ENCODE measurements at places on chromosomes 3 and 15. TPM values are rescaled to one million over a fixed set of nuclear protein-coding genes. Genes with fewer than 3 reads are reported as not detected.

The GPR156 gene
- total RNA-seq = 0.09 TPM

- H3K36me3 ChIP-seq = no peaks in the 10 kb centered on the region
- peaks cover 20% of the 10 kb centered on the region for H3K4me1 ChIP-seq
- peak overlapping the region; percentile 73 for H3K27ac ChIP-seq
- peak overlapping the region; percentile 55 for H3K4me3 ChIP-seq
These were observed 35.8 kb downstream of the SCG5 start for GRCh38 chr15:32677238-32677750.

GRCh38 chr3:153976891-153977554 lies 144.2 kb upstream of the ARHGEF26 start:
- H3K36me3 ChIP-seq = no peaks in the 10 kb centered on the region
- no peaks in the 10 kb centered on the region for H3K4me1 ChIP-seq
- H3K4me3 ChIP-seq = no peak overlapping the region
- H3K27me3 ChIP-seq = no peaks in the 10 kb centered on the region
- no peak overlapping the region for H3K27ac ChIP-seq
- no peak for DNase-seq

The PIERCE2 gene
- total RNA-seq = 0.23 TPM

- no peaks in the 10 kb centered on the region for H3K36me3 ChIP-seq
- H3K27me3 ChIP-seq = no peaks in the 10 kb centered on the region
- H3K4me1 ChIP-seq = peaks cover 9% of the 10 kb centered on the region
- no peak overlapping the region for H3K4me3 ChIP-seq
- no peak overlapping the region for H3K27ac ChIP-seq
These were observed 66.1 kb downstream of the SLC30A4 start for GRCh38 chr15:45456212-45457106.

GRCh38 chr15:45221967-45222366 lies 30.1 kb upstream of the SLC28A2 start:
- H3K27ac ChIP-seq = no peak overlapping the region
- no peak for DNase-seq
- H3K4me1 ChIP-seq = peaks cover 4% of the 10 kb centered on the region
- no peaks in the 10 kb centered on the region for H3K27me3 ChIP-seq

DNA sequence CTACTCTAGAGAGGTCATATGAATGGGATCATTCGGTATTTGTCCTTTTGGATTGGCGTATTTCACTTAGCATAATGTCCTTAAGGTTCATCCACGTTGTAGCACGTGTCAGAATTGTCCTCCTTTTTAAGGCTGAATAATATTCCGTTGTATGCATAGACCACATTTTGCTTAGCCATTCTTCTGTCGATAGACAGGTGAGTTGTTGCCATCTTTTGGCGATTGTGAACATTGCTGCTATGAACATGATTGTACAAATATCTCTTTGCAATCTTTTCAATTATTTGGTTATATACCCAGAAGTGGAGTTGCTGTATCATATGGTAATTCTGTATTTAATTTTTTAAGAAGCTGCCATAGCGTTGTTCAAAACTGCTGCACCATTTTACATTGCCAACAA lies 52.4 kb upstream of the GOLGA8J start:
- H3K27me3 ChIP-seq = no peaks in the 10 kb centered on the region
- no peak overlapping the region for H3K27ac ChIP-seq
- H3K36me3 ChIP-seq = no peaks in the 10 kb centered on the region
- H3K4me1 ChIP-seq = no peaks in the 10 kb centered on the region

GRCh38 chr3:66597308-66597863 lies 96.6 kb upstream of the LRIG1 start:
- no peak overlapping the region for H3K4me3 ChIP-seq
- H3K27ac ChIP-seq = no peak overlapping the region
- no peak for DNase-seq
- no peaks in the 10 kb centered on the region for H3K36me3 ChIP-seq
- H3K4me1 ChIP-seq = peaks cover 13% of the 10 kb centered on the region

- H3K36me3 ChIP-seq = no peaks in the 10 kb centered on the region
- no peaks in the 10 kb centered on the region for H3K4me1 ChIP-seq
- no peaks in the 10 kb centered on the region for H3K27me3 ChIP-seq
- H3K4me3 ChIP-seq = no peak overlapping the region
These were observed 20.3 kb upstream of the EPB42 start for GRCh38 chr15:43241100-43241499.

GRCh38 chr3:111762537-111762936 lies 96.5 kb upstream of the PHLDB2 start:
- no peak overlapping the region for H3K4me3 ChIP-seq
- no peak for DNase-seq
- peak overlapping the region; percentile 48 for H3K27ac ChIP-seq
- H3K4me1 ChIP-seq = peaks cover 19% of the 10 kb centered on the region
- H3K27me3 ChIP-seq = no peaks in the 10 kb centered on the region
- H3K36me3 ChIP-seq = no peaks in the 10 kb centered on the region

DNA sequence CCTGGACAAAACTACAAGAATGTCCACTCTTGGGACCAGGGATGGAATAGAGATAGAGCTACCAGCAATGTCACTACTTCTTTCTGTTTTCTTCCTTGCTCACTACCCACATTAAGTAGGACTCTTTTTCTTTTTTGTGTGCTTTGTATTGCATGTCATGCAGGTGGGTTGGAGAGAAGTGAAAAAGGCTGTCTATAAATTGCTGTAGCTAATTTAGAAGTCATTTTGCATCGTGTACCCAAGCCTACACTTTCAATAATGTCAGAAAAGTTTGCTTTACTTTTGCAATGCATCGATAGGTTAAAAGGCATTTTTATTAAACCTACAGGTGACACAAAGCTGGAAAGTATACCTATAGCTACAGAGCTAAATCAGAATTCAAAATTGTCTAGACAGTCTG lies 58.9 kb downstream of the GTF2E1 start:
- no peaks in the 10 kb centered on the region for H3K27me3 ChIP-seq
- H3K27ac ChIP-seq = no peak overlapping the region
- H3K36me3 ChIP-seq = no peaks in the 10 kb centered on the region
- H3K4me3 ChIP-seq = no peak overlapping the region
- no peaks in the 10 kb centered on the region for H3K4me1 ChIP-seq

DNA sequence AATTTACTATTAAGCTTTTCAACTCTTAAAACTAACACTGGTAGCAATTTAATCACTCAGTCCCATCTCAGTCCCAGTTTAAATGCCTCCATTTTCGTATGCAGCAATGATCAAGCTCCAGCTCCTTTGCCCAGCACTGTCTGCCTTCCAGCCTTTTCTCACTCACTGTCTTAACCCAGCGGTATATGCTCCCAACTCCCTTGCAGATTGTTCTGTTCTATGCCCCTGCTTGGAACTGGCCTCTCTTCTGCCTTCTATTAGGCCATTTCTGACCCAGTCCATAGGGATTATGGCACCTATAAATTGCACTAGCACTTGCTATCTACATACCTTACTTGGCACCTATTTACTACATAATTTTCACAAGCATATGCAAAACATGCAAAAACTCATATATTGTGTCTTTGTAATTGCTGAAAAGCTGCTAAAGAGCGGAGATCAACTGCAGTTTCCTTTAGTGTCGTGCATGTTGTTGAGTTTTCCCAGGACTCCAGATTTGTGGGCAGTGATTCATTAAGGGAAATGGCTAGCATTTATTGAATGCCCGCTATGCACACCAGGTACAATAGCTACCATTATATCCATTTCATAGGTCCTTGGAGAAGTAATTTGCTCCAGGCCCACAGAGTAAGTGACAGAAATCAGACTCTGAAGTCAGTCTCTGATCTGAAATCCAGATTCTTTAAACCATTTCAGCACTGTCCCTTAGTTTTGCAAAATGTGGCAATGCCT lies 24.4 kb downstream of the CRBN start:
- peaks cover 2% of the 10 kb centered on the region for H3K4me1 ChIP-seq
- H3K27ac ChIP-seq = no peak overlapping the region
- no peaks in the 10 kb centered on the region for H3K27me3 ChIP-seq
- no peak for DNase-seq
- H3K4me3 ChIP-seq = no peak overlapping the region

The MEGF11 gene
- 0.51 TPM for total RNA-seq

The CISH gene
- 4.7 TPM for total RNA-seq

DNA sequence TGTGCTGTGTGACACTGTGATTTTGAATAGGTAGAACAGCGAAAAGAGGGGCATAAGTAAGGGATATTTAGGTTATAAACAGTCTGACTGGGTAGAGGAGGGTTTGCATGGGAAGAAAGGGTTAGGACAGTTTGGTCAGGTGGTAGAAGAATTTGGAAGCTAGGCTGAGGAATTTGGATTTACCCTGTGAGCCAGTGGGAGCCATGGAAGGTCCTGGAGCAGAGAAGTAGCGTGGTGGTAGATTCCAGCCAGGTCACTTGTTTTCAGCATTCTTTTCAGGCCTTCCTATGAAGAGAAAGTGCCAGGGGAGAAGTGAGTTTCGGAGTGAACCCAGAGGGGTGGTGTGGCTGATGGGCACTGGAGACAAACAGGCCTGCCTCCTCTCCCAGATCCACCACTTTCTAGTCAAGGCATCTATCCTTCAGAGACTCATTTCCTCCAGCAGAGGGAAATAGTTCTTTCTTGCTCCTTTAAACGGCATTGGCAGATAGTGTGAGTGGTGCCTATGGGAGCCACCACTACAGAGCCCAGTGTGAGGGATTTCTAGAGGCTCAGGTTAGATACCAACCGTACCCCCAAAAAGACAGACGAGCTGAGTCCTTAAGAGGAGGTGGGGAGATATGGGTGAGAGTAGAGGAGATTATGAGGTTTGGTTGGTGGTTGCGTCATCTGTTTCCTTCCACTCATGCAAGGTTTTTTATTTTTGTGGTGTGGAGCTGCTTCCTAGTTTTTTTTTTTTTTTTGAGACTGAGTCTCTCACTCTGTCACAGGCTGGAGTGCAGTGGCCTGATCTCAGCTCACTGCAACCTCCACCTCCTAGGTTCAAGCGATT lies 21.2 kb downstream of the PXK start:
- H3K27ac ChIP-seq = peak overlapping the region; percentile 29
- no peak overlapping the region for H3K4me3 ChIP-seq

The MUC13 gene
- under 0.01 TPM for total RNA-seq

DNA sequence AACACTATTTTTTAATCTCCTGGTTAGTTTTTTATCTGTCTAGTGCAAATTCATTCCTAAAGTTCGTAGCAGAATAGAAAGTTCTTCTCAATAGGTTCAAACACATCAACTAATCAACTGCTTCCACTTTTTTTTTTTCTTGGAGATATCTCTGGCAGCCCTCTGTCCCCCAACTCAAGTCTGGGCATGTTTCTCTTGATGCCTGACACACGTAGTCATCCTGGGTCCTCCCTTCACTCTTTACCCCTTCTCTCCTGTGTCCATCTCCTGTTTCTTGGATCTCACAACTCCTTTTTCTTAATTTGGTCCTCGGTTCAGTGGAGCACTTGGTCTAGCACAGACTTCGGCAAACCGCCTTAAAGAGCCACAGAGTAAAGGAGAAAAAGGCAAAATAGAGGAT lies 14.4 kb downstream of the TNFAIP8L3 start:
- no peaks in the 10 kb centered on the region for H3K27me3 ChIP-seq
- no peaks in the 10 kb centered on the region for H3K4me1 ChIP-seq
- no peaks in the 10 kb centered on the region for H3K36me3 ChIP-seq
- no peak for DNase-seq

The KBTBD13 gene
- total RNA-seq = not detected

DNA sequence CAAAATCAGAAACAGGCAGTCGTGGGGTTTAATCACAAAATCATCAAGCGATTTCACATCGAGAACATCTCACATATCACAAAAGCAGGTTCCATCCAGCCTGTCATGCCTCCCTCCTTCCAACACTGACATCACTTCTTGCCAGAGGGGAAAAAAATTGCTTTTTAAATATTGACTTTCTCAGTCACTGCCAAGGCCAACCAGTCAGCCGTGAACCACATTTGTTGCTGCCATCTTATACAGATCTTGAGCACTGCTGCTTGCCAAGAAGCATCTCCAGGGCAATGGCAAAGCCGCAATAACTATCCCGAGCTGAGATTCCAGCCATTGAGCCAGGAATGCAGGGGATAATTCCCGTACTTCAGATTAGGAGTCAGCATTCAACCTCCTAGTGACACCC lies 174.6 kb downstream of the ANXA2 start:
- no peaks in the 10 kb centered on the region for H3K36me3 ChIP-seq
- DNase-seq = no peak
- no peak overlapping the region for H3K4me3 ChIP-seq
- H3K4me1 ChIP-seq = no peaks in the 10 kb centered on the region
- no peak overlapping the region for H3K27ac ChIP-seq

DNA sequence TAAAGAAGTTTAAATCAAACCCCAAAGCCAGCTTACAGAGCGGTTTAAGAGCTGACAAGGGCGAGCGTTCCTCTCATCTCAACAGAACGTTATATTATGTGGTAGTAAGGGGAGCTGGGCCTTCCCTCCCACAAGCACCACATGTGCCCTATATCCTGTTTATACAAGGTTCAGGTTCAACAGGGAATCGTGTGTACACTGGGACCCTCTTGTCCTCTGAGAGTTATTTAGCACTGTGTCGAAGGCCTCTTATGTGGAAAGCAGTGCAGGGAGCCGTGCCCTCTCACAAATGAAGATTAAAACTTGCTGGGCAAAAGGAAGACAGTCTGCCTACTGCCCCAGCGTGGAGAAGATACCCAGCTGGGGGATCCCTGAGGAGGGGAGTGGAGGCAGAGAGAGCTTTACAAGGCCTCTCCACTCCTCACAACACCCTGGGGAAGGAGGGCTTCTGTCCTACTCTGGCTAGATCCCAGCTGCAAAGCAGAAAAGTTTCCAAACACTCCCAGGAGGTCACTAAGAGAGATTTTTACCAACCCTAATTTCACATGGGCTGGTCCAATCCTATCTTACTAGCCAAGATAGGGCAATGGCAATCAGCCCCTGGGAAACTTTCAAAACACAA lies 2.9 kb downstream of the TLE3 start:
- no peak overlapping the region for H3K27ac ChIP-seq
- DNase-seq = no peak
- H3K27me3 ChIP-seq = no peaks in the 10 kb centered on the region
- peaks cover 61% of the 10 kb centered on the region for H3K4me1 ChIP-seq
- peak overlapping the region; percentile 76 for H3K4me3 ChIP-seq

- no peak overlapping the region for H3K4me3 ChIP-seq
- no peaks in the 10 kb centered on the region for H3K27me3 ChIP-seq
- H3K4me1 ChIP-seq = peaks cover 32% of the 10 kb centered on the region
These were observed 100.4 kb upstream of the PHLDB2 start for GRCh38 chr3:111758642-111759041.

GRCh38 chr3:120410541-120410940 lies 40.3 kb downstream of the FSTL1 start:
- DNase-seq = no peak
- no peak overlapping the region for H3K4me3 ChIP-seq
- H3K27ac ChIP-seq = no peak overlapping the region
- peaks cover 2% of the 10 kb centered on the region for H3K36me3 ChIP-seq

GRCh38 chr15:74184582-74185091 lies 11.1 kb downstream of the ISLR start:
- no peak overlapping the region for H3K27ac ChIP-seq
- no peaks in the 10 kb centered on the region for H3K4me1 ChIP-seq
- H3K27me3 ChIP-seq = no peaks in the 10 kb centered on the region
- DNase-seq = no peak

The STRC gene
- total RNA-seq = 0.25 TPM

The COL6A5 gene
- 0.09 TPM for total RNA-seq

The TGM4 gene
- not detected for total RNA-seq

- H3K4me3 ChIP-seq = no peak overlapping the region
- no peaks in the 10 kb centered on the region for H3K36me3 ChIP-seq
- H3K4me1 ChIP-seq = no peaks in the 10 kb centered on the region
- no peaks in the 10 kb centered on the region for H3K27me3 ChIP-seq
These were observed 52.6 kb downstream of the RFTN1 start for GRCh38 chr3:16460886-16461285.

Data from liver (tissue), 10 donors.